T-helper 17 cell (primary cell): ENCODE measurements at places on chromosomes 1 and 21. TPM values are rescaled to one million over a fixed set of nuclear protein-coding genes. Genes with fewer than 3 reads are reported as not detected.

PAPPA2 gene
- 0.73 TPM for total RNA-seq

PTGS2 gene
- 3.5 TPM for total RNA-seq

PGBD5 gene
- not detected for total RNA-seq

TP73 gene
- total RNA-seq: not detected

TRIM58 gene
- total RNA-seq: 1.2 TPM

DNA sequence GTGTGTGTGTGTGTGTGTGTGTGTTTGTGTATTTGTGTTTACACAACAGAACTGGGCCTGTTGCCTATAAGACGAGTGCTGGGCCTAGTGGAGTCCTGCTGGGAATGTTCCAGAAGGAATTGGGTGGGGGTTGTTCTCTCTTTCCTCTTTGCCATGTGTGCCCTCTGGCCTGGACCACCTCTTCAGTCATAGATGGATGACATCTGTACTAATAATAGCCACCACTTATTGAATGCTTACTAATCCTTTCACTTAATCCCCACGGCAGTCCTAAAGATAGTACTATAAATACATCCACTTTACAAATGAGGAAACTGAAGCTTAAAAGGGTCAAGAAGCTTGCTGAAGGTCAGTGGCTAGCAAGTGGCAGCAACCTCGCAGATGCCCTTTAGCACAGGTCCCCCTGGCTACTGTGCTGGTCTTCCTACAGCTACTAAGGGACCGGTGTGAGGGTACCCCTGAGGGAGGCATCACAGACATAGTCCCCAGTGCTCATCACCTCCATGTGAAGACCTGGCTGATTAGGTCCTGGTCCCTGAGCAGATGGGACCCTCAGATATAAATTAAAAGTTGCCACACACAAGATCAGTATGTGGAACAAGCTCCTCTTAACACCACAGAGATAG lies 55.2 kb upstream of the KIF1B start:
- H3K36me3 ChIP-seq: no peaks in the 10 kb centered on the region
- no peak for DNase-seq
- no peak overlapping the region for H3K27ac ChIP-seq

- H3K36me3 ChIP-seq: peaks cover 5% of the 10 kb centered on the region
- H3K4me3 ChIP-seq: no peak overlapping the region
- no peak for DNase-seq
- H3K27ac ChIP-seq: peak overlapping the region; percentile 82
These were observed 31.8 kb downstream of the WNT4 start for GRCh38 chr1:22111115-22111514.

DNA sequence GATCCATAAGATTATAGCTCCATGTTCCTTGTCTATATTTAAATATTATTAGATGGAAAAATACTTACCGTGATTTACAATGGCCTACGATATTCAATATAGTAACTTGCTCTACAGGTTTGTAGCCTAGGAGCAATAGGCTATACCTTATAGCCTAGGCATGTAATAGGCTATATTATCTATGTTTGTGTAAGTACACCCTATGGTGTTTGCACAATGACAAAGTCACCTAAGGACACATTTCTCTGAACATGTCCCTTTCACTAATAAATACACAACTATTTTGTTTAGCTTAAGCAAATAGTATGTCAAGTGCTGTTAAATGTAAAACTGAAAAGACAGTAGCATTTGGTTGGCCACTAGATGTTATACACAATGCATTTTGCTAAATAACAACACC lies 248.9 kb upstream of the ADGRL4 start:
- no peaks in the 10 kb centered on the region for H3K27me3 ChIP-seq
- H3K4me3 ChIP-seq: no peak overlapping the region
- DNase-seq: no peak
- no peaks in the 10 kb centered on the region for H3K4me1 ChIP-seq
- no peaks in the 10 kb centered on the region for H3K36me3 ChIP-seq
- H3K27ac ChIP-seq: no peak overlapping the region

DNA sequence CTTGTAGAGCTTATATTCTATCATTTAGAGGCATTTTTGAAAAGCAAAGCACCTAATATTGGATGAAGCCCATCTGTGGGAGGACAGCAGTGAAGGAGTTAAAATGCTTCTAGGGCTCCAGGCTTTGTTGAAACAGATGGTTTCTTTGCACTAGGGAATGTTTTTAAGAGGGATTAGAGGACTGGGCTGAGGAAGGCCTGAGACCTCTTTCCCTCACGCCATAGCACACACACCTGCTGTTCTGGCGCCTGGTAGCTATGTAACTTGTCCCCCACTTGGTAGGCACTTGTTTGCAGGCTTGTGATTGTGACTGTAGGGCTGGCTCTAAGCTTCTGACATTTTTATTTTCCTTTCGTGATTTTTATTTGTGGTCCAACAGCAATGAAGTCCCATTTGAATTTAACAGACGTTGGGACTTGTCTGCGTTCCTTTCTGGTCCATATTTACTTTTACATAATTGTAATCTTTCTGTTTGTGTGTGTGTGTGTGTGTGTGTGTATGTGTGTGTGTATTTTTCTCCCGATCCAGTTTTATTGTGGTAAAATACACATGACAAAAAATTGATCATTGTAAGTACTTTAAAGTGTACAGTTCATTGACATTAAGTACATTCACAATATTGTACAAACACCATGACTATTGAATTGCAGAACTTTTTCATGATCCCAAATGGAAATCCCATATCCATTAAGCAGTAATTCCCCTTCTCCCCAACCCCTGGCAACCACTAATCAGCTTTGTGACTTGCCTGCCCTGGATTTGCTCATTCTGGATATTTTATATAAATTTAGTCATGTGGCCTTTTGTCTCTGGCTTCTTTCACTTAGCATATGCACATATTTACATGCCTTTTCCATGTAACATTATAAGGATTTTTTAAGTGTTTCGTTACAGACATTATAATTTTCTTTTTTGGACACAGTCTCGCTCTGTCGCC lies 33.5 kb upstream of the MACF1 start:
- peaks cover 8% of the 10 kb centered on the region for H3K4me1 ChIP-seq
- DNase-seq: no peak
- H3K4me3 ChIP-seq: no peak overlapping the region

DNA sequence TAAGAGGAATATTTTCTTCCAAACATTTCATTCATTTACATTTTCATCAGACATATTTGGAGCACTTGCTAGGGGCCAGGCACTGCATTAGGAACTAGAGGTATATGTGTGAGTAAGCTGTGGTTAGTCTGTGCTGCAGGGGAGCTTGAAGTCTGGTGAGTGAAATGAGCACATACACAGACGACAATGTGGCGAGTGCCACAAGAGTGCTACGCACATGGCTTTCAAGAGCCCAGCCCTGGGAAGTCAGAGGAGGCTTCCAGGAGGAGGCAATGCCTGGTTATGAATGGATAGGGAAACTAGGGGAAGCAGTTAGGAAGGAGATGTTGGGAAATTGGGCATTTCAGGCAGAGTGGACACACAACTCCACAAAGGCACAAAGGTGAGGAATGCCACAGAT lies 171.8 kb downstream of the IER5 start:
- peaks cover 16% of the 10 kb centered on the region for H3K27me3 ChIP-seq
- no peak overlapping the region for H3K4me3 ChIP-seq
- H3K36me3 ChIP-seq: peaks cover 7% of the 10 kb centered on the region

- H3K36me3 ChIP-seq: no peaks in the 10 kb centered on the region
- H3K4me1 ChIP-seq: peaks cover 19% of the 10 kb centered on the region
- H3K4me3 ChIP-seq: no peak overlapping the region
- no peaks in the 10 kb centered on the region for H3K27me3 ChIP-seq
- no peak for DNase-seq
These were observed 95.4 kb upstream of the VAMP3 start for GRCh38 chr1:7675431-7676273.

DNA sequence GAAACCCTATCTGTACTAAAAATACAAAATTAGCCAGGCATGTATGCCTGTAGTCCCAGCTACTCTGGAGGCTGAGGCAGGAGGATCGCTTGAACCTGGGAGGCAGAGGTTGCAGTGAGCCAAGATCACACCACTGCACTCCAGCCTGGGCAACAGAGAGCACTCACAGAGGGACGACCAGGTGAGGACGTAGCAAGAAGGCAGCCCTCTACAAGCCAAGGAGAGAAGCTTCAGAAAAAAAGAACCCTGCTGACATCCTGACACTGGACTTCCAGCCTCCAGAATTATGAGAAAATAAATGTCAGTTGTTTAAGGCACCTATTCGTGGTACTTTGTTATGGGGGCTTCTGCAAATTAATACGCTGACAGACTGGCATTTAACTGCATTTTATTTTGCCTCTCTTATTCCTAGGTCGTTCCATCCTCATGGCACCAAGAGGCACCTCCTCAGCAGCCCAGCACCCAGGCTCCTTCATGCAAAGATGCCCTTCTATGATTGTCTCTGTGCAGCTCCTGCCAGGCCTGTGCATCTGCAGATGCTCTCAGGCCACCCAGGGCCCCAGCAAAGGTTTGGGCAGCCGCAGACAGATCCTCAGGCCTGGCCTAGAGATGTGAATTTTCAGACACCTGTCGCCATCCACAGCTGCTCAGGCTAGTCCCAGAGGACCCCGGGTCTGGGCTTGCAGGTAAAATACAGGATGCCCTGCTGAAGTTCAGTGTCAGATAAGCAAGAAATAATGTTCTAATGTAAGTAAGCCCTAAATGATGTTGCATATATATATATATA lies 86.0 kb upstream of the COX20 start:
- no peaks in the 10 kb centered on the region for H3K36me3 ChIP-seq
- peak overlapping the region; percentile 24 for H3K27ac ChIP-seq
- no peak for DNase-seq
- H3K4me3 ChIP-seq: no peak overlapping the region

DNA sequence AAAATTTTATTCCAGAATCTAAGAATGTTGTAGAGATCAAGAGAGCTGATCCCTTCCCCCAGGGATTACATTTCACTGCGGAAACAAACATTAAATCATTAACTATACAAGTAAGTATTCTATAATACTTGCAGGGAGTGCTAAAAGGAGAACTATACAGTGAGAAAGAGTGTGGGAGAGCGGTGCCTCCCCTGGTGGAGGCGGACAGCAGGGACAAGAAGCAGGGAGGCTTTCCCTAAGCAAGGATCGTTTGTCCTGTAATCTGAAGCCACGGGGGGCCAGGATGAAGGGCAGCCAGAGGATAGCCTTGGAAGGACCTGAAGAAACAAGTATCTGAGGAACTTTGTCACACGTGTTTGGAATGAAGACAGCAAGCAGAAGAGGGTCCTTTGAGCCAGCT lies 40.1 kb downstream of the SLC9C2 start:
- H3K4me1 ChIP-seq: peaks cover 2% of the 10 kb centered on the region
- H3K27me3 ChIP-seq: no peaks in the 10 kb centered on the region
- H3K36me3 ChIP-seq: peaks cover 2% of the 10 kb centered on the region

DNA sequence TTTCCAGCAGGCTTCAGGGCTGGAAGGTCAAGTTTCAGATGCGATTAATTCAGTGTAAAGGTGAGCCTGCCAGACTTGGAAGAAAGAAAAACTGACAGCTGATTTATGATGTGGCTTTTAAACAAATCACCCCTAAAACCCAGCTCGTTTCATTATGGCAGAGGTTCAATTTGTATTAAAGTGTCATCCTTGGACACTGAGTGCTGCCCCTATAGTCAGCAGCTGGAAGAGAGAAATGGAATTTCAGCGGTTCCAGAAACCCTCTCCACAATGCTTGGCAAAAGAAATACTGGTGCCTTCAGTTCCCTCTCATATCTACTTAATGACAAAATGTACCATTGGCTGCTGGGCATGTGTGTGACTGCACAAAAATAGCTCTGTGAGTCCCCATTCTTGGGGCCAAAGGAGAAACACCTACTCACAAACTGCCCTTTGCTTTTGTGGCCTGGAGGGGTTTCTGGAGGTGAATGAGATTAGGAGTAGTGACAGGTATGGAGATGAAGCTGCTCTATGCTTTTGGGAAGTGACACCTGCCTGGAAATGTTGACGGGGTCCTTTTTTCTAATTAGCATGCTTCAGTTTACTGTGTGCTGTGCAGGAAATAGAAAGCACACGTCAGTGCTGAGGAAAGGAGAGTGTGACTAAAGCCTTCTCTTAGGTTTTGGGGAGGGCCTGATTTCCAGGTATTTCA lies 95.1 kb upstream of the TSPAN2 start:
- peaks cover 5% of the 10 kb centered on the region for H3K4me1 ChIP-seq
- H3K36me3 ChIP-seq: no peaks in the 10 kb centered on the region
- peak overlapping the region; percentile 69 for H3K27ac ChIP-seq
- H3K27me3 ChIP-seq: peaks cover 21% of the 10 kb centered on the region
- DNase-seq: no peak
- H3K4me3 ChIP-seq: peak overlapping the region; percentile 41

DNA sequence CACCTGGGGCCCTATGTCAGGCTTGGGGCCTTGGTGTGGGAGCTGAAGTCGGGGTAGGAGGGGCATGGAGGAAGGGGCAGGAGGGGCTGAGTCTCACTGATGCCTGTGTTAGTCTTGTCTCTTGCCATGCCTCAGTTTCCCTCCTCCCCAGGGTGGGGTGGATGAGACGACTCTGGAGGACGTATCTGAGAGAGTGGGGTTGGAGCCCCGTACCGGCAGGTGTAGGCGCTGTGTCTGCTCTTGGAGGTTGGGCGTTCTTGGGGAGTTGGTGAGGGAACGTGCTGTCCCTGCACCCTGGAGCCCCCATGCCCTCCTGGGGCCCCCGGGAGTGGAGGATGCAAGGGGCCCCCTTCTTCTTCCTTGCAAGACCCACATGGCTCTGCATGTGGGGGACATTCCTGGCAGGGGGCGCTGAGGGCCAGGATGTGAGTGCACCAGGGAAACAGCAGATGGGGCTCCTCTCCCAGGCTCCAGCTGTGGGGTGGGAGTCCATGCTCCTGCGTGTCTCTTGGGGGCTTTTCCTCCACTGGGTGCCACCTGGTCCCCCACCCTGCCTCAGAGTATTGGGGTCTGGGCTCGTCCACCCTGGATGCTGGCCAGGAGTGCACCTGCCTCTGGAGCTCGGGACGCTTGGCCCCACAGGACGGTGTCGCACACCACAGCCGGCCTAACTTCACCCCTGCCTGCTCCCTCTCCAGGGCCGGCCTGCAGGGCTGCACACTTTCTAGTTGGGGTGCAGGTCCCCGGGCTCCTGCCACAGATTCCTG lies 1.4 kb upstream of the TNFRSF14 start:
- H3K27ac ChIP-seq: peak overlapping the region; percentile 98
- peaks cover 29% of the 10 kb centered on the region for H3K4me1 ChIP-seq
- H3K36me3 ChIP-seq: peaks cover 5% of the 10 kb centered on the region

DNA sequence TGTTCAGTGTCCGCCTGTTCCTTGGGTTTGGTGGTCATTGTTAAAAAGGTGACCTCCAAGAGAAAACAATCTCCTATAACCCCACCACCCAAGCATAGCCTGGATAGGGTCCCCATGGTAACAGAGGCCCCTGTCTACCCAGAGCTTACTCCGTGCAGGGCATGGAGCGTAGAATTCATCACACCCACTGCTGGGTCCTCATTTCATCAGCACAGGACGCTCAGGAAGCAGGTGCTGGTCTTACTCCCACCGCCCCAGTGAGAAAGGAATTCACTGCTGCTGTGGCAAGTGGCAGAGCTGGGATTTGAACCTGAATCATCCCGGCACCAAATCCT lies 37.0 kb downstream of the ARHGEF10L start:
- no peak overlapping the region for H3K4me3 ChIP-seq
- no peaks in the 10 kb centered on the region for H3K36me3 ChIP-seq
- DNase-seq: no peak
- H3K27me3 ChIP-seq: peaks cover 18% of the 10 kb centered on the region
- H3K27ac ChIP-seq: no peak overlapping the region
